ENCODE measurements at places on chromosomes 5 and 9.

DNA sequence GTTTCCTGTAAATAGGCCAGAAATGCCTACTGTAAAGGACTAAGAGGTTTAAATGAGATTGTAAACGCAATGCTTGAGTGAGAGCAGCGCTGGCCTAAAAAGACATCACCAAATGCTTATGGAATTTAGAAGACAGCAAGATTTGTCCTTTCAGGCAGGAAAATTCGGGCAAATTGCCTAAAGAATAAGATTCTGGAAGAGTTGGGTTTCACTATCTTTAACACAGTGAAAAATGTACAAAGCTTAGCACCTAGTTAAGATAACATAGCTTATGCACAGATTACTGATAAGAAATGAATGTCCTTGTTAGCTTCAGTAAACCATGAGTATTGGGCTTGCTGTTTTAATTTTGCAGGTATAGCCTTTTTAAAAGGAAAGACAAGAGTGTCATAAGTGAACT is 4.7 kb downstream of the FKBP15 start:
- no peak for DNase-seq

GRCh38 chr5:81773161-81773560 is 22.3 kb upstream of the SSBP2 start:
- DNase-seq = no peak

DNA sequence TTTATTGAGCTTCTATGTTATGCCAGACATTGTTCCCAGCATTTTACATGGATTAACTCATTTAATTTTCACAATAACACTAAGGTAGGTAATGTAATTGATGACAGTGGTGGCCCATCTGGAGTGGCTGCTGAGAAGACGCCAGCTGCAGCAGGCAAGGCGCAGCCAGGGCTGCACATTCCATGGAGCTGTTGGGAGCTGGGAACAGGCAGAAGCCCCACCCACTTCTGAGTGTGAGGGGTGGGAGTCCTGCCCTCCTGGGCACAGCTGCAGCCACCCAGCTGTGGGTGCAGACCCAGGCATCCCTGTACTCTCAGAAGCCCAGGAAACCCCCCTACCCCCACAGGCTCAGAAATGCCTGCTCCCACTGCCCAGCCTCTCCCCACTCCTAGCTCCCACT is 183.3 kb downstream of the DEPDC1B start:
- no peak for DNase-seq

GRCh38 chr9:88436379-88436778 is 48.1 kb downstream of the SPIN1 start:
- no peak for DNase-seq

- no peak for DNase-seq
Observed at GRCh38 chr9:131065599-131065998, 30.7 kb upstream of the AIF1L start.

DNA sequence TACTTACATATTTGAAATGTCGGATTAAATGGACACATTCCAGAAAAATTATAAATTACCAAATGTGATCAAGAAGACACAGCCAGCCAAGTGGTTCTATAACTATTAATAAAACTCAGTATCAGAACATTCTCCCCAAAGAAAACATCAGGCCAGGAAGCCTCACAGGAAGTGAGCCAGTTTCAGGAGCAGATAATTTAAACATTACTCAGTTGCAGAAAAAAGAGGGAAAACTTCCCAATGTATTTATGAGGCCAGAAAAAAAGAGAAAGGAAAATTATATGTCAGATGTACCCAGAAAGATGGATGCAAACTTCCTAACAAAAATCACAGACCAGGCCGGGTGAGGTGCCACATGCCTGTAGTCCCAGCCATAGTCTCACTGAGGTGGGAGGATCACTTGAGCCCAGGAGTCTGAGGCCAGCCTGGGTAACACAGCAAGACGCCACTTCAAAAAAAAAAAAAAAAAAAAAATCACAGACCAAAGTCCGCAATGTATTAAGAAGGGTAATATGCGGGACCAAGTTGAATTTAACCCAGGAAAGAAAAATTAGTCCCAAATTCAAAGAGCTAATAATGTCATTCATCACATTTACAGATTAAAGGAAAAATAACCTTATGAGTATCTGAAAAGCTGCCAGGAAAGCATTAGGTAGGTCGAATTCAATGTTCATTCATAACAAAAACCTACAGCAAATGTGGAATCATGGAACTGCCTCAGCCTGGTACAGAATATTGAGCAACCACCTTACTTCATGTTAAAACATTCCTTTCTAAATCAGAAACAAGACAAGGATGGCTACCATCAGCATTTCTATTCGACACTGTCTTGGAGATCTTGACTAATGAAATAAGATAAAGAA is 37.2 kb upstream of the NRARP start:
- DNase-seq = no peak

GRCh38 chr9:15205632-15206420 is 101.2 kb downstream of the TTC39B start:
- no peak for DNase-seq

GRCh38 chr9:33375841-33376321 is 26.5 kb downstream of the AQP7 start:
- DNase-seq = no peak

GRCh38 chr5:66012271-66012670 is 85.9 kb downstream of the ERBIN start:
- DNase-seq = no peak

GRCh38 chr9:134419684-134420076 is 93.4 kb downstream of the RXRA start:
- DNase-seq = no peak

DNA sequence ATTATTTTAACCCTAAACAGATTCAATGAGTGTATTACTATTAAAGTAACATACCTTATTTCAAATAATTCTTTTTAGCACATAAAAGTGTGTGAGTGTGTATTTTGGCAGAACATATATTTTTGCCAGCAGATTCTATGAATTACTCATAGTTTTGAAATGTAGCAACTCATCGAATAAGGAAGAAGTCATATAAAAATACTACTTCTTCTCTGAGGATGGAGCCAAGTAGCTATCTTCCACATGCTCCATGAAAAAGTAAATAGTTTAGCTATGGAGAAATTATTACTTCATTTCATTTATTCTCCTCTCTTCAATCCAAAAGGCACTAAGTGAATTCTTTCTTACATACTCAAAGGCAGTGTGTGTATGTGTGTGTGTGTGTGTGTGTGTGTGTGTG is 1090.4 kb upstream of the CDH6 start:
- no peak for DNase-seq

DNA sequence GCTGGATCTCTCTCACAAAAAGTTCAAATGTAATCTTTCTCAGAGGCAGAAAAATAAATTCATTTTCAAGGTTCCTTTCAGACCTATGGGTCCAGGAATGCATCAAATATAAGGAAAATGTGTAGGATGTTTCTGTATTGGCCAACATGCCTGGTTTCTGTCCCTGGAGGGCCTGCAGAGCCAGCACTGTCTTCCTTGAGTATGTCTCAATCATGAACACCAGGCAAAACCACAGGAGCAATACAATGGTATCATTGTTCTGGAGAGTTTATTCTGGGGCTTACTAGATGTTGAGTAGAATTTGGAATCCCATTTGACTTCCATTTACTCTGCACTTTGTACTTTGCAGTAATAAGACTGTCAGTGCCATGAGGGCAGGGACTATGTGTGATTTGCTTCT is 23.5 kb downstream of the INSYN2B start:
- DNase-seq = no peak

- DNase-seq = no peak
Observed at GRCh38 chr9:87567571-87567970, 69.9 kb downstream of the DAPK1 start.

GRCh38 chr5:127206320-127207113 is 84.1 kb upstream of the MEGF10 start:
- no peak for DNase-seq

DNA sequence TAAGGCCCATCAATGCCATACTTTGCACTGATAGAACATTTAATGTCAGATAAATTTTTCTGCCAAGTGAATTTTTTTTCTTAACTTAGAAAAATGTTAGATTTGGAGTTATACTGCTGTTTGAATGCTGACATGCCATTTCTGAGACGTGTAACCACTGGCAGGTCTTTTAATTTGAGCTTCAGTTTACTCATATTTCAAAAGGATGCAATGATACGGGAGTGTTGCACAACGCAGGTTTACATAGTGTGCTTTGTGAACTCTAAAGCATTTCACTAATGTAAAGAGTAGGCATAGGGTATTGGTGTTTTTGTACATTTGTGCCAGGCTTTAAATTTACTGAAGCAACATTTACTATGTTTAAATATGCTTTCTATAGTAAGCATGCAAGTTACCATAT is 4.2 kb downstream of the ZBTB43 start:
- no peak for DNase-seq

- no peak for DNase-seq
Observed at GRCh38 chr9:69171049-69171448, 3.0 kb upstream of the TJP2 start.

DNA sequence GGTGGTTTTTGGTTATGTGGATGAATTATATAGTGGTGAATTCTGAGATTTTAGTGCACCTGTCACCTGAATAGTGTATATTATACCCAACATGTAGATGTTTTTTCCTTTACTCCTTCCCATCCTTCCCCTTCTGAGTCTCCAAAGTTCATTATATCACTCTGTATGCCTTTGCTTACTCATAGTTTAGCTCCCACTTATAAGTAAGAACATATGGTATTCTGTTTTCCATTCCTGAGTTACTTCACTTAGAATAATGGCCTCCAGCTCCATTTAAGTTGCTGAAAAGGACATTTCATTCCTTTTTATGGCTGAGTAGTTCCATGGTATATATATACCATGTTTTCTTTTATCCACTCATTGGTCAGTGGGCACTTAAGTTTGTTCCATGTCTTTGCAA is 161.6 kb upstream of the CD180 start:
- no peak for DNase-seq

DNA sequence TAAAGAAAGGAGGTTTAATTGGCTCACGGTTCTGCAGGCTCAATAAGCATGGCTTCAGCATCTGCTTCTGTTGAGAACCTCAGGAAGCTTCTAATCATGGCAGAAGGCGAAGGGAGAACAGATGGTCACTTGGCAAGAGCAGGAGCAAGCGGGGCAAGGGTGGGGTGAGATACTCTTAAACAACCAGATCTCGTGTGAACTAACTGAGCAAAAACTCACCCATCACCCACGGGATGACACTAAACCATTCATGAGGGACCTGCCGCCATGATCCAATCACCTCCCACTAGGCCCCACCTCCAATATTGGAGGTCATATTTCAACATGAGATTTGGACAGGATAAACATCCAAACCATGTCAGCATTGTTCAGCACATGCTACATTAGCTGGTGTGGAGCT is 89.1 kb upstream of the HAND1 start:
- DNase-seq = no peak

DNA sequence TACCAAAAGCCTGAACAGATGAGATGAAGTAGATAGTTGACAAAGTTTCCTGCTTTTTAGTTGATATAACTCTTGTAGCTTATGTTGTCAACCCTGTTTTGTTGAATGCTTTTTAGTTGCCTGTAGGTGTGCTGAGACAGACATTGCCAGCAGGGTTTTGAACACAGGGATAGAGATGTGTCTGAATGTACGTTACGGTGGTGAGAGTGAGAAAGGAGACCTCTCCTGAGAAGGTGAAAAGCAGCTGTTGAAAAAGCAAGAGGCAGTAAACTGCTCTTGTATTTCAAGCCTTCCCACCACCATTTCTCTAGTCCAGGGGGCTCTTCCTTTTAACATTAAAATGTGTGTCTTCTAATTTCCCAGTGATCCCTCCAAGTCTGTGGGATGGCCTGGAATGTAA is 14.7 kb downstream of the DNAJC21 start:
- no peak for DNase-seq

DNA sequence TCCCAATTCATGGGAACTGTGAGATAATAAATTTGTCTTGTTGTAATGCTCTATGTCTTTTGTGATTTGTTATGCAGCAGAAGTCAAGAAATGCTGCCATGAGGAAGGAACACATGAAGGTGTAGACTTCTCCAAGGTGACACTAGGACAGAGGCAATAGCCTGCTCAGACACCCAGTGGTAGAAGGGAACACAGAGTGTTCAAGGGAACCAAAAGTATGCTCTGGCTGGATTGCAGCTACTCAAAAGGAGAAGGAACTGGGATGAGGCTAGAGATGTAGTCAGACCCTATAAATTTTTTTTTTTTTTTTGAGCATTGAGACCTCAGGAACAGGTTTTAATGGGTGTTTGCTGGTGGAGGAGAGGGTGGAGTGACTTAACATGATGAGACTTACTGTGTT is 232.5 kb downstream of the PARP8 start:
- DNase-seq = no peak

GRCh38 chr9:94269264-94269663 is 10.2 kb downstream of the ZNF169 start:
- DNase-seq = no peak

- no peak for DNase-seq
Observed at GRCh38 chr9:116937361-116937760, 250.3 kb downstream of the TRIM32 start.

DNA sequence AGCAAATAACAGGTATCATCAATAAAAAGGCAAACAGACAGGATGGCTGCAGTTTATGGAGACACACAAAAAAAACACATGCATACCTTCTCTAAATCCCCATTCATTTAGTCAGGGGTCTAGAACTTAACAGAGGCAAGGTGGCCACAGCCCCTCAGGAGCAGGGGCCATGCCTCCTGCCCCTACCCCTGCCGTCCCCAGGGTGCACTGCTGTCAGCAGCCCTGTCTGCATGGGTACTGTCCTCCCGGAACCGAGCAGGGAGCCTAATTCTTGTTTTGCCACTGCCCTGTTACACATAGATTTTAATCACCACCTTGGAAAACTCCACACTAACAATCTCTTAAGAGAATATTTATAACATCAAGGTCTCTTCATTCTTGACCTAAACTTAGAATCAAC is 39.0 kb downstream of the ADAMTS12 start:
- no peak for DNase-seq

DNA sequence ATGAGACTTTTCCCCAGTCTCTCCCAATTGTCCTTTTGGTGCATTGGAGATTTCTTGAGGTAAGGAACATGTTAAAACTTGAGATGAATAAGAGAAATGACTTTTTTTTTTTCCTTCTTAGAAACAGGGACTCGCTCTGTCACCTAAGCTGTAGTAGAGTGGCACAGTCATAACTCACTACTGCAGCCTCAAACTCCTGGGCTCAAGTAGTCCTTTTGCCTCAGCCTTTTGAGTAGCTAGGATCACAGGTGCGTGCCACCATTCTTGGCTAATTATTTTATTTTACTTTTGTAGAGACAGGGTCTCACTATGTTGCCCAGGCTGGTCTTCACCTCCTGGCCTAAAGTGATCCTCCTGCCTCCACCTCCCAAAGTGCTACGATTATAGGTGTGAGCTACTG is 25.9 kb downstream of the CDC42SE2 start:
- DNase-seq = no peak

- DNase-seq = no peak
Observed at GRCh38 chr5:115720888-115721287, 95.1 kb upstream of the TMED7 start.

GRCh38 chr5:151113651-151114050 is 32.8 kb upstream of the TNIP1 start:
- DNase-seq = no peak

Measured in T-helper 9 cell (primary cell).